ENCODE measurements at places on chromosomes 1 and 21.

- no peak for DNase-seq
Observed at GRCh38 chr1:47810964-47811682, 186.1 kb downstream of the TRABD2B start.

DNA sequence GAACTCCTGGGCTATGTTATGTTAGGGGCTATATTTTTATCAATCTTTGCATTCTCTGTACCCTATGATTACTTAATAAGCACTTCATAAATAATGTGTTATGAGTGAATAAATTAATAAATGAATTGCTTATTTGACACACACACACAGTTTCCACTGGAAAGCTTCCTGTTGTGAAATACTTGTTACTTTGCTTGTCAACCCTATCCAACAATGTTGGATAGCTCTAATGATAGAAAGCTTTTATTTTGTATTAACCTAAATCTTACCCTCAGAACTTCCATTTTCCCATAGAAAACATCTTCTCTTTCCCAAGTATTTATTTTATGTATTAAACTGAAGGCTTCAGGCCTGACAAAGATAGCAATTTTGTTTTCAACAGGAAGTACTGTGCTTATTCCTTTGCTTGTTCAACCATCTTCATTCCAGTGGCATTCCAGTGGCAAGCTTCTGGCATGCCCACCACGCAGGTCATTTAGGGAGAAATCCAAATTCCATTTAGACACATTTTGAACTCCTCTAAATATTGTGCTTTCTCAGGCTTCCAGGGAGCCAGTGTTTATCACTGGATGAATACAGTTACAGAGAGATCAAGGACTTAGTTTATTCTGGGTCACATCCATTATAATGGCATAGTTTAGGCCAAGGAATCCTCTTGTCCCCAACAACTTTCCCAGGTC, 134.4 kb downstream of the TGFB2 start:
- no peak for DNase-seq

DNA sequence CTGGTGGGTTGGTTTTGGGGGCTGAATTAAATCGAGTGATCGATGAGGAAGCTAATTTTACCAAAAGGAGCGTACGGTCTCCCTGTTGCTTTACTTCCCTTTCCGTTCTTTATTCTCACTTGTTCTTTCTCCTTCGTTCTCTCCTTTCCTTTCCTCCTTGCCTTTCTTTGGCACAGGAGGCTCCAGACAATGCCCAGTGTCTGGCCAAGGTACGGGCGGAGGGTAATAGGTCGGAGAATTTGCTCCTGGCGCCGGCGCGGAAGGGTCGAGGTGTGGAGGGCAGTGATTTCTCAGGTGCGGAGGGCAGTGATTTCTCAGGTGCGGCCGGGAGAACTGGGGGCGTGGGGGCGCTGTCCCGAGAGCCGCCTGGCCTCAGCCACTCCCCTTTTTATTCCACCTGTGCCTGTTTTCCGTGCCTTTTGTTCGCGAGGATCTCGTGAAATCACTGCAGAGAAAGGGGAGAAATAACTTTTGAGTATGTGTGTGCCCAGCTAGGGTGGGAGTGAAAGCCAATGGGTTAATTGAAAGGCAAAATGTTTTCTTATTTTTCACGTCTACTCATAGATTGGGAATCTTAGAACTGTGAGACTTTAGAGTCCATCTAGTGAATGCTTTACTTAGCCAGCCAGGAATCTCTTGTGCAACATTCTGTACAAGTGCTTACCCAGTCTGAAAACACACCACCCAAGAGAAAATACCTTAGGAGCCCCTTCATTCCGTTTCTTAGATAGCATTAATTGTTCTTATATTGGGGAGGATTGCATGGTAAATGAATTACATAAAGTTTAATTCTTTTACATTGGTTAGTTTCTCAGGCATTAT, 1.3 kb downstream of the FNBP1L start:
- no peak for DNase-seq

GRCh38 chr1:151060657-151061421, 642 bp downstream of the MLLT11 start:
- DNase-seq: no peak

DNA sequence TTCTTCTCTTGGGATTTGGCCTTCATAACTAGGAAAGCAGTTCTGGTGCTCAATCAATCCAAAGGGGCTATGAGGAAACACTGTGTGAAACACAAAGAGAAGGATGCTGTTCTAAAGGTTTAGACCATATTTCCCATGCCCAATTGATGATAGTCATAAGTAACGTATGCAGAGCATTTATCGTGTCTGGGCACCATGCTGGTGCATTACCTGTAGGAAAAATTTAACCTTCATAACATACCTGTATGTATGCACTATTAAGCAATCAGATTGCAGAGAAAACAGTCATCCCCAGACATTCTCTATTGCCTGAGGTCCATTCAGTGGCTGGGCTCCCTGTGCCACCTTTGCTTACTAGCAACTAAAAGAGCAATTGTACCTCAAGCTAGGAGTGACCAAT, 381.4 kb downstream of the PLPP3 start:
- no peak for DNase-seq

DNA sequence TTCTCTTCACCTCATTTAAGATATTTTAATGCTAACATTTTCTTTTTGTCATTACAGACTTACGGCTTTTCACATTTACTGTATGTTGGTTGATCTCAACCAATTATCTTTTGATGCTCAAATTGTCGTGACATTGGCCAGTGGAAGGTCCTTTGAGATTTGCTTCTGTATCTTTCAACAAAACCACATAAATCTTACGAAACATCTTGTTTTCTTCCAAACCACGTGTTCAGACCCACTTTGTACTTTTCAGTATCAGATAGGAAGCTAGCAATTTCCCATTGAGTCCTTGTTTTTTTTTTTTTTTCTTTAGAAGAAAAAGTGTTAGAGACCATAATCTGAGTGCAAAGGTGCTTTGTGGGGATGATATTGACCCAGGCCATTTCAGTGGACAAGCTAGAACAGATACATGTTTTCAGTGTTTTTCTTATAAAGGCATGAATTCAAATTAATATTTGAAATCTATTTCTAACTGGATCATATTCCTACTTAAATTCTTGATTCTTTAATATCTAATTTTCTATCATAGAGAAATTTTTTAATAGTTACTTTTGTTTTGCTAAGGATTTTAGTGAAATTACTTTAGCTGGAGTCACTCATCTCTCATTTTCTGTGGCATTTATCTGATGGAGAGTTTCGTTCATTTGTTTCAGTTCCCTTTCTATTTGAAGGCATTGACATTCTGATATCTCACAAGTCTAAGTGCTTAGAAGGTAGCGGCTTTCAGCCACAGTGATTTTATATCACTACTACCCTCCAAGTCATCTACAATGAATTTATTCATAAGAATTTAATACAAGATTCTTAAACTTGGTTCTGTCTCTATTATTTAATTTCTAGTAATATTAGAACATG, 26.7 kb downstream of the ATG4C start:
- no peak for DNase-seq

DNA sequence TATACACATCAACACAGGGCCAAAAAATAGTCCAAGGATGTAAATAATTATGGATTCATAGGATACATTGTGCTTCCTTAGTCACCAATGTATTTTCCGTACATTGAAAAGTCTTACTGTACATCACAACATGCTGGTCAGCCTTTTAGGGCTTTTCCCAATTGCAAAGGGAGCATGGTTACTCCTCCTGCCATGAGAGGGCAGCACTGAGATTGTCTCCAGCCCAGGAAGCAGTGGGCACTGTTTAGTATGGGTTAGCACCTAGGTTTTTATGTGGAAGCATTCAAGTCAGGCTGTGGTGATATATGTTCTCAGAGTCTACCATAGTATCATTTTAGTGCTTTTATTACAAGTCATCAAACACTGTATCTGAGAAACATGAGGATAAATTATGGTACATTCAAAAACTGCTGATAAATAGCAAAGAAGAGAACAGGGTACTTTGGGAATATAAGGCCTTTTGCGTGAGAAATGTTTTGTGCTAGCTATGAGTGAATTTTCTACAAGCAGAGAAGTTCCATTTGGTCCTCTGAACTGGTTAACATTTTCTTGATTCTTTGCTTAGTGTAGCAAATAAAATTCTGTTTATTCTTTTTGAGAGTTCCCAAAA, 34.0 kb downstream of the ST6GALNAC5 start:
- peak; percentile 2 for DNase-seq

- no peak for DNase-seq
Observed at GRCh38 chr1:52455686-52456085, 51.3 kb downstream of the PRPF38A start.

DNA sequence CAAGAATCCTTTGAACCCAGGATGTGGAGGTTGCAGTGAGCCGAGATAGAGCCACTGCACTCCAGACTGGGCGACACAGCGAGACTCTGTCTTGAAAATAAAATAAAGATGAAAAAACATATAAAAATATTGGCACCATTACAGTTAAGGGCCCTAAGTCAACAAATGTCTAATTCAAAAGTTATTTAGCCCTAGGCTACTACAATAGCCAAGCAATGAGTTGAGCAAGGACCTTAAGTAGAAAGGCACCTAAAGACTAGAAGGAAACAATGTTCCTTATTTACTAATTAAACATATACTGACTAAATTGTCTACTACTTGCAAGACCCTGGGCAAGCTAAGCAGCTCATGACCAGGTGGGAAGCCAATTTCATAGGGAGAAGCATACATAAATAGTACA, 4.1 kb downstream of the PIK3R3 start:
- DNase-seq: no peak

DNA sequence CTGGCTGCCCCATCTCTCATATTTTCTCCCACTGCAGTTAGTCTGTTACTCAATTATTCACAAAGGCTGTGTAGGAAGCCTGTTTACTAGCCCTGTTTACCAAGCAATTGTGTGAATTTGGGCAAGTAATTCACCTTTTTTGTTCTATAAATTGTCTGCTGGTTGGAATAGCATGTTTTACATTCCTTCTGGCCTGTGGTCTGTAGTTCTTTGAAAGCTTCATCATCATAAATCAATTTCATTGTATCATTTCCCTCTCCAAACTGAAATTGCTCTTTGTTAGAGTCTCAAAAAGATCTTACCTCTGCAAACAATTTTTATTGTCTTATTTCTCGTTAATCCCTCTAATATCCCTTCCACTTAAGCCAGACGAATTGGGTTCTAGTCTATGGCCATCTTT, 1059.5 kb upstream of the ADGRL4 start:
- DNase-seq: no peak

- DNase-seq: no peak
Observed at GRCh38 chr1:180643693-180644092, 11.9 kb downstream of the XPR1 start.

DNA sequence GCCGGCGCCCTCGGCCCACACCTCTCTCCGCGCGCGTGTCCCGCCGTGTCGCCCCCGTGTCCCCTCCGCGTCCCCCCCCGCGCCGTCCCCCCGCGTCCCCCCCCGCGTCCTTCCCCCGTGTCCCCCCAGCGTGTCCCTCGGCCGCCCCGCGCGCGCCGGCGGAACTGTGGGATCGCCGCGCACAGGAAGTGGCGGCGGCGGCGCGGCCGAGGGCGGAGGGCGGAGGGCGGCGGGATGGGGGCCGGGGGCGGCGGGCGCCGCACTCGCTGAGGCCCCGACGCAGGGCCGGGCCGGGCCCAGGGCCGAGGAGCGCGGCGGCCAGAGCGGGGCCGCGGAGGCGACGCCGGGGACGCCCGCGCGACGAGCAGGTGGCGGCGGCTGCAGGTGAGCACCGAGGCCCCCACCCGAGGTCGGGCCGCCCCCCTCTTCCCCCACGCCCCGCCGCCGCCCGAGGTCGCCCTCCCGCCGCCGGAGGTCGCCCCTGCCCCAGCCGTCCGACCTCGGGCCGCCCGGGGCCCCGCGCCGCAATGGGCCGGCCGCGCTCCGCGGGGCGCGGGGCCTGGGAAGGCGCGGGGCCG, at the start of gene AGPAT3:
AGPAT3 (plus strand) TSS at position 262 of the 578 bp plus-strand sequence. CDS start 94,459 bp downstream, outside the sequence.
- DNase-seq: no peak

- DNase-seq: no peak
Observed at GRCh38 chr1:10696977-10697376, 99.5 kb downstream of the CASZ1 start.

- no peak for DNase-seq
Observed at GRCh38 chr1:204558467-204558866, 42.3 kb downstream of the MDM4 start.

DNA sequence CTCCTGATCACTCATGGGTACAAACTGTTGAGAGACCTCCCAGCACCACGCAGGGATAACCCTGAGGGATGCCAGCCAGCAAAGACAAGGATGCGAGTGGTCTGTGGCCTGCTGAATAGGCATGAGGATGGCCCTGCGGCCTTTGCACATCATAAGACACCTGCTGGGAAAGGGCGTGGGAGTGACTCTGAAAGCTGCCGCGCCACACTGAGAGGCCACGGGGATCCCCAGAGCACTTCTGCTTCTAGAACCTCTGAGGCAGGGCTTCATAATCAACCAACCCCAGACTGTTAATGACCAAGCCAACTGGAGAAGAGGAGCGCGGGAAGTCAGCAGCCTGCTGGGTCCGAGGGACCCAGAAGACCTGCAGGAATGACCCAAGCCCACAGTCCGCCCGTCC, 73.8 kb downstream of the SH3BGR start:
- DNase-seq: no peak

GRCh38 chr1:203591626-203592025, 35.0 kb upstream of the ATP2B4 start:
- DNase-seq: no peak

- no peak for DNase-seq
Observed at GRCh38 chr1:17181781-17182464, 23.0 kb upstream of the PADI1 start.

DNA sequence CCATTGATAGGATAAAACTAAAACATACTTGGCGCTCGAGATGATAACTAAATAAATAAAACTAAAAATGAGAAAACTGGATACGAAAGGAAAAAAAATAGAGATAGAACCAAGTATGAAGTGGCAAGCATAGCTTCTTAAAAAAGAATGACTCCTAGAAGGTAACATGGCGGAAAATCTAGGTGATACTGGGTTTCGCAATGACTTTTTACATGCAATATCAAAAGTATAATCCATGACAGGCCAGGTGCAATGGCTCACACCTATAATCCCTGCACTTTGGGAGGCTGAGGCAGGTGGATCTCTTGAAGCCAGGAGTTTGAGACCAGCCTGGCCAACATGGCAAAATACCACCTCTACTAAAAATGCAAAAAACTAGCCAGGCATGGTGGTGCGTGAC, 70.7 kb downstream of the ACBD6 start:
- no peak for DNase-seq

DNA sequence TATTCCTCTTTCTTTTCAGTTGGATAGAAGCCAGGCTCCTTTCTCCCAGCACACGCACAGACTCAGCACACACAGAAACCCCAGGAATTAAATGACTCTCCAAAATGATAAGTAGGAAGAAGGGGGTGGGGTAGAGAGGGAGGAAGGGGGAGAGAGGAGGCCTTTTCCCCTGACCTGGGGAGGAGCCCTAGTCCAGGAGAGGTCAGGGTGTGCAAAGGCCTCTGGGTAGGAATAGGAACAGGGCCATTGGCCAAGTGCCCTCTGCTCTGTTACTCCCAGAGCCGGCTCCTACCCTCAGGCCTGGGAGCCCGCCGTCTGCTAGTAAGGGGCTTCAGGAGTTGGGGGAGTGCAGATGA, 35.6 kb upstream of the PUM1 start:
- no peak for DNase-seq

GRCh38 chr1:174232761-174233160, 73.4 kb downstream of the RABGAP1L start:
- no peak for DNase-seq

GRCh38 chr1:213983493-213984386, 4.0 kb upstream of the PROX1 start:
- no peak for DNase-seq

- DNase-seq: no peak
Observed at GRCh38 chr1:183742355-183742754, 62.6 kb upstream of the RGL1 start.
